NCI-H1092 treated with DMSO at 0.1 percent for 48 hours (cell line): ENCODE measurements at places on chromosomes 4 and X.

DNA sequence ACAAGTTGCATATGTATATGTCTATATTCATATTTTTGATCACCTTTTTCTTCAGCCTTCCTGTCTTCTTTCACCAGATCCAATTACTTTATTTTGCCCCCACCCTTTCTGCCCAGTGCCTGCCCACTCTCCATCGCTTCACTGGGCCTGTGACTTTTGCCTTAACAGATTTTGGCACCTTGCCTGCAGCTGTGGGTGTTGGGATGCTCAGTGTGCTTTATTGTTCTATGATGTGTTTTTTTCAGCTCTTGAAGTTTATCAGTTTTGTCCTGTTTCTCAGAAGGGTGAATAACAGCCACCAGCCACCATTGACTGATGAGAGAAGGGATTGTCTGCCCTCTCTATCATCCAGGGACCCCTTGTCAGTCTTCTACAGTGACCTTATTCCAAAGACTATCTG is 77.2 kb upstream of the GALNT7 start:
- DNase-seq = no peak

DNA sequence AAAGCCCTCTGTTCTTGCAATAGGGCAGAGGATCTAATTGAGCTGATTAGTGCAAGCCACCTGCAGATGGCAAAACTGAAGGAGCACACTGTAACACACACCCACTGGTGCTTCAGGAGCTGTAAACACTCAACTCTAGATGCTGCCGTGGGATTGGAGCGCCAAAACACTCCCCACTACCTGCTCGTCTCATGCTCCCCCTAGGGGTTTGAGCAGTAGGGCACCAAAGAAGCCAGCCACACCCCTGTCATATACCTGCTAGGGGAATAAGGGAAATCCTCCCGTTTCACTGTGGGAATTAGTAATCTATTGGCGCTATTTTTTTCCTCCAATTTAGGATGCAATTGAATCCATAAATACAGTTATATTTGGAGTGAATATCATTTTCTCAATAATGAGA is 360.2 kb downstream of the GLUD2 start:
- no peak for DNase-seq

DNA sequence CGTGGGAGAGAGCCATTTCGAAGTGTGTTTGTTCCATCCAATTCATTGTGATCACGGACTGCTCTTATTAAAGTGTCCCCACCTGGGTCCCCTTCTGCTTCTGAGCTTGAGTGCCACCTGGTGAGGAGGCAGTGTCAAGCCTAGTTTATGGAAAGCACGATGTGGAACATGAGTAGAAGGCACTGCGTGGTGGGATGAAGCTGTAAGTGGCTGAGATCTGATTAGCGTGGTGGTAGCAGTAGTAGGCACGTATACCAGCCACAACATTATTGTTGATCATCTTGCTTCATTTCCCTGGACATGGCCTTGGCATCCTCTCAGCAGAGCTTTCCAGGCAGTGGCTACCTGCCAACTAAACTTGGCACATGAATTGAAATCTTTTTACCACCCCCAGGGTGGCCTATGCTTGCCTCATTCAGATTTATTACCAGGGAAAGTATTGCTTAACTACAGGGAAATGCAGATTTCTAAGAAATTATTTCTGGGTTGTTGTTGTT is 46.4 kb downstream of the GPAT3 start:
- DNase-seq = peak; percentile 50

GRCh38 chr4:24842356-24842755 is 47.0 kb downstream of the SOD3 start:
- no peak for DNase-seq

DNA sequence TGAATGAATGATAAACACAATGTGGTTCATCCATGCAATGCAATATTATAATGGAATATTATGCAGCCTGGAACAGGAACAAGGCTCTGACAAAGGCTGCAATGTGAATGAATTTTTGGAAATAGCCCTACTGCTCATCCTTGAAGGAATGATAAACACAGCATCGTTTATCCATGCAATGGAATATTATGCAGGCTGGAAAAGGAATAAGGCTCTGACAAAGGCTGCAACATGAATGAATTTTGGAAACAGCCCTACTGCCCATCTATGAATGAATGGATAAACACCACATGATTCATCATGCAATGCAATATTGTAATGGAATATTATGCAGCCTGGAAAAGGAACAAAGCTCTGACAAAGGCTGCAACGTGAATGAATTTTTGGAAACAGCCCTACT is 159.4 kb downstream of the CRLF2 start:
- no peak for DNase-seq

DNA sequence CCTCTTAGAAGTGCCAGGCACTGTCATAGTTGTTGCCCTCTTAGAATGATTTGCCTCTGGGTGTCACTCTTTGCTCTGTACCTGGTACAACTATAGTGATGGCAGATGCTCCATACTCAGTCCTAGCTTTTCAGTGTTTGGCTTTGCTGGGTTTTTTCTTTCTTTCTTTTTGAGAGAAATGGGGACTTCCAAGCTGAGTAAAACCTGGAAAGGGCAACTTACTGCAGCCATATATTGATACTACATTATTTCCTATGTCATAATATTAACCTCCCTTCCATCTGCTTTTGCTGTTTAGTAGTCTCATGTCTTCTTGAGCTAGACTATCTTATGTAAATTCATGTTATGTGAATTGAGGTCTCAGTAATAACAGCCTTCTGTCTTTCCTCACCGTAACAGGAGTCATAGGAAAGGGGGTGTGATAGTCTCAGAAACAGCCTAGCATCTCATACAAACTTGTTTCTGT is 49.0 kb downstream of the NIPAL1 start:
- DNase-seq = no peak

DNA sequence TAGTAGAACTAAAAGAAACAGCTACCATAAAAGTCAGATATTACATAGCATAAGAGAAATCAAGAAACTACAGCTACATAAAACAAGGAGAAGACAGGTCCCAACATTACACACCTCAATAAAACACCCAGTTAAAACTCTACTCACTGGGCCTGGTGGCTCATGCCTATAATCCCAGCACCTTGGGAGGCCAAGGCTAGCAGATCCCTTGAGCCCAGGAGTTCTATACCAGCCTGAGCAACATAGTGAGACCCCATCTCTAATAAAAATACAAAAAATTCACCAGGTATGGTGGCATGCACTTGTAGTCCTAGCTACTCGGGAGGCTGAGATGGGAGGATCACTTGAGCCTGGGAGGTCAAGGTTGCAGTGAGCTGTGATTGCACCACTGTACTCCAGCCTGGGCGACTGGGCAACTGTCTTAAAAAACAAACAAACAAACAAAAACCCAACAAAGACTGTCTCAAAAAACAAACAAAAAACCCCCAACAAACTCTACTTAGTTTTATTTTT is 15.2 kb upstream of the TXLNG start:
- no peak for DNase-seq

GRCh38 chr4:5018096-5018495 is 1.2 kb downstream of the CYTL1 start:
- no peak for DNase-seq

DNA sequence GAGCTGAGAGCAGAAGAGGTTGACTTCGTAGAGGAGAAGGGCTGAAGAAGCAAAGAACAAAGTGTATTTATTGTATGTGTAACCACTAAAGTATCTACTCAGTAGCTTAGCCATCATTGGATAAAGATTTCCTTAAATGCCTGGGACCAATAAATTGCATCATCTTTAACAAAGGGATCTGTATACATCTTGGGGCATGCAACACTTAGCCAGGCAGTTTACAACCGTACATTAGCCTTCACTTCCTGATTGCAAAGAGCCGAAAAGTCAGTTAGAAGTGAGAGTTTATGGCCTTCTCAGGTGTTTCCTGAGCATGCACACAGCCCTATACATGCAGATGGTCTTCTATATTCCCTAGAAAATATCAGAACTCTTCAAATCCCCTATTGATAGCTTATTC is 68.0 kb upstream of the MAGED1 start:
- DNase-seq = no peak

DNA sequence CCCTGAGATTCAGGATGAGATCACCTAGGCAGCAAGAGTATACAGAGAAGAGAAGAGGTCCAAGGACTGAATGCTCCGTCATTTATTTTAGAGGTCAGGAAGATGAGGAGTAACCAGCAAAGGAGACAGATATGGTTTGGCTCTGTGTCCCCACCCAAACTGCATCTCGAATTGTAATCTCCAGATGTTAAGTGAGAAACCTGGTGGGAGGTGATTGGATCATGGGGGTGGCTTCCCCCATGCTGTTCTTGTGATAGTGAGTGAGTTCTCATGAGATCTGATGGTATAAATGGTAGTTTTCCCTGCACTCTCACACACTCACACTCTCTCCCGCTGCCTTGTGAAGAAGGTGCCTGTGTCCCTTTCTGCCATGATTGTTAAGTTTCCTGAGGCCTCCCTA is 60.8 kb downstream of the MID1IP1 start:
- DNase-seq = no peak

GRCh38 chr4:75031775-75032174 is 98.9 kb downstream of the PARM1 start:
- DNase-seq = no peak

GRCh38 chr4:166290426-166290825 is 417.4 kb downstream of the TLL1 start:
- DNase-seq = no peak

GRCh38 chrX:79182616-79183015 is 38.1 kb downstream of the GPR174 start:
- DNase-seq = no peak

GRCh38 chr4:98170035-98170434 is 26.8 kb upstream of the STPG2 start:
- no peak for DNase-seq

DNA sequence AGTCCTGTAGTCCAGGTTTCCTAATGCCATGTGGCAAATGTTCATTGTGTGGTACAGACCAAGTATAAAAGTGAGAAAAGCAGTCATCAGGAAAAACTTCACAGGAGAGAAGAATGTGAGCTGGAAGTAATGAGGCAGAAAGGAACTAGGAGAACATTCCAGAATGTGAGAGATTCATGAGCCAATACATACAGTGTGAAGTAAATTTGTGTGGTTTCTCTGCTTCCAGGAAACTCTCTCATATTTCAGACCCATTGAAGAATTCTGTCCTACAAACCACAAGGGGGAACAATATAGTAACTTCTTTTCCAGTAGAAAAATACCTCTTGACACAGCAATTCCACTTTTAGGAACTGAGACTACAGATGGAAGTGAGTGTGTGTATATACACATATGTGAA is 136.5 kb downstream of the RNF150 start:
- no peak for DNase-seq

GRCh38 chr4:85591406-85592098 is 116.6 kb downstream of the ARHGAP24 start:
- no peak for DNase-seq

- DNase-seq = no peak
These were observed 154.0 kb downstream of the BTC start for GRCh38 chr4:74640111-74640903.

GRCh38 chr4:186557486-186557885 is 2.1 kb upstream of the MTNR1A start:
- DNase-seq = peak; percentile 32

- DNase-seq = no peak
These were observed 81.9 kb upstream of the TMLHE start for GRCh38 chrX:155694649-155695048.

DNA sequence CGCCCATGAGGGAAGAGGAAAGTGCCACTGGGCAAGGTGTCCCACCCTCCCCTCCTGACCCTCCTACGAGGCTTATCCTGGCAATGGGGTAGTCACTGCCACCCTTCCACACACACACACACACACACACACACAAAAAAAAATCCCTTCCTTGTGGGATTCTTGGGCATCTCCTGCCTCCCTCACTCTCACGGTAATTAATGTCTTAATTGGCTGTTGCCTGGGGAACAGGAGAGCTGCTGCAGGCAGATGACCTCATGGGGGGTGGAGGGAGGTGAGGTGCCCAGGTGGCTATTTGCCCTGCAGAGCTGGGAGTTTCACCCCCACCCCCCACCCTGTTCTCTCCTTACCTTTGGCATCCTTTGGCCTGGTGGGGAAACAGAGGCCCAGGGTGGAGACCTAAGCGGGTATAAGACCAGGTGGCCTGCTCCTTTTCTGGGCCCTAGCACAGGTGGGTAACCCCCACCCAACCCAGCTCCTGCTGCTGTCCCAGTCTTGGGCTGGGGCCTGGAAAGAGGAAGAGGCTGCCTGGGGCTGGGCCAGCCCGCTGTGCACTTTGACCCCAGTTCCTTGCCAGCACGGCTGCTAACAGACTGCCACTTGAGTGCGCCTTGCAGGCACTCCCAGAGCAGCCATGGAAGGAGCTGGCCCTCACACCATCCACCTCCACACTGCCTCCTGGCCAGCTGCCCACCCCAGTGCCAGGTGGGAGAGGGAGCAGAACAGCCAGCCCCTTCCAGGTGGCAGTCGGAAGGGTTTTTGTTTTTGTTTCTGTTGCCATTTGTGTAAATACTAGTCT is 12.6 kb downstream of the EFNB1 start:
- peak; percentile 59 for DNase-seq

GRCh38 chr4:110485452-110485851 is 9.5 kb downstream of the ENPEP start:
- no peak for DNase-seq

DNA sequence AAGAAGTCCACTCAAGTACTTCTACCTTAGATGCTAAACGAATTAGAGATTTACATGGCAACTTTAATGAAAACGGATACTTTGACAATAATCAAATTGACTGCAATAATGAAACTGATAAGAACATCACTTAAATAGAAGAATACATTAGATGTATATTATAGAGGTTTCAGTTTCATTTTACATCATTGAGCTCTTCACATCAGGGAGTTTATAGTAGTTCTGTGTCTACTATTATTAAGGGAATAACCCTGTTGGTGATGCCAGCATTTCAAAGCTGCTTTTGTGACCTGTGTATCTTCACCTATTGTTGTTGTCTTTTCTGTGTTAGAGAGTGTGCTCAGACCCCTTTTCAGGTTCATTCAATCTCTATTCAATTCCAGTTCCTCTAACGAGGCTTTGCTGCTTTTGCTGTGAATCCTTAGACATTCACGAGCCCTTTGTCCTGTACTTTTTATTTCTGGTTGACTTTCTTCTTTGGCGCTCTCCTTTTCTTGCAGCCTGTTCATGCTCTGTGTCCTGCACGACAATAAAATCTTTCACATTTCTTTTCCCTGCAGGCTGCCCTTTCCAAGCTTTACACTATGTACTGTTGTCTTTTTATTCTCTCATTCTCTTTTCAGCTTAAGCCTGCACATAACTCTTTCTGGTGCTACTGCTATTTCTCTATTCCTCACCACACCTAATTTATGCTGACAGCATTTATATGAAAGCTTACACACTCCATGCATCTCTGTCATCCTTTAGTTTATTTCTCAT is 232.1 kb downstream of the CPE start:
- no peak for DNase-seq
